Hematopoietic multipotent progenitor cell treated with erythropoietin and hydrocortisone succinate and interleukin-3 and kit ligand, for 15 days (in vitro differentiated cells): ENCODE measurements at places on chromosomes 2 and 18.

DNA sequence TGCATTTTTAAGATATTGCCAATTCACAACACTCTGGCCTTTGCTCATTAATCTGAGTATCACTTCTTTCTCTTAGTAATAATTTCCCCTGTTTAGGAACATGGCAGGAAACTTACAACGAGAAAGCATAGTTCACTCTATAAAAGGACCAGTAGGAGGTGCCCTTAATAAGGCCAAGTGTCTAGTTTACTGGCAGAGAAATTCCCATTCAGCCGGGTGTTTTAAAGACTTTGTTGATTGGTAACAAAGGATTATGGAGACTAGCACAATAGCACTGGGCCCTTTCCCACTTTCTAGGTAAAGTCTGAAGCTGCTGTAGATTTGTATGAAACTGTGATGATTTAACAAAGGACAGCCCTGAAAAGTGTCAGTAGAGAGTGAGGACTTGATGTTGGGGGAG is 3.1 kb downstream of the DCC start:
- DNase-seq, result no peak

DNA sequence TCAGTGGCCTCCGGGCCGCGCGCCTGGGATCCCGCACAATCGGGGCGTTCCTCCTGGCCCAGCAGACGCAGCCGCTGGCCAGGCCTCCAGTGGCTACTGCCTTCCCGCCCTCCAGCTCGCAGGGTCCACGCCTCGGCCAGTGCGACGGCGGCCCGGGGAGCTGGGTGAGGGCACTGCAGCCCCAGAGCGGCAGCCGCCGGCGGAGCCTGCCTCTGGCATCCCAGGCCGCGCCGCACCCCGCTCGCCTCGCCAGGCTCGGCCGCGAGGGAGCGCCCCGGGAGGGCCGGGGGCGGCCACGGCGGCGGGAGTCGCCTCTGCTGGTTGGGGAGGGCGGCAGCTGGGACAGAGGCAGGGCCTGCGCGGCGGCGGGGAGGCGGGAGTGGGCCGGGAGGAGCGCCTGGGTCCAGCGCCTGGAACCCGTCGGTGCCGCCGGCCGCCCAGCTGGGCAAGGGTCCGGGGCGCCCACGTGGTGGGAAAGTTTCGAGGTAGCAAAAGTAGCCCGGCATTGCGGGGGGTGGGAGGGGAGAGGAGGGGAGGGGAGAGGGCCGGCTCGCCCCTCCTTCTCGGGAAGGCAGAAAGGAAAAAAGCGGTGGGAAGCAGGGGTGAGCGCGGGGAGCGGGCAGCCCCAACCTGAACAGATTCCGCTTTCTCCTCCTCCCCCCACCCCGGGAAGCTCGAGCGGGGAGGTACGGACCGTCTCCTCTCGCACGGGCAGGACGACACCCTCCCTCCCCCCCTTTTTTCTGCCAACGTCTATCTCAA is 1.5 kb upstream of the INHBB start:
- no peak for DNase-seq

DNA sequence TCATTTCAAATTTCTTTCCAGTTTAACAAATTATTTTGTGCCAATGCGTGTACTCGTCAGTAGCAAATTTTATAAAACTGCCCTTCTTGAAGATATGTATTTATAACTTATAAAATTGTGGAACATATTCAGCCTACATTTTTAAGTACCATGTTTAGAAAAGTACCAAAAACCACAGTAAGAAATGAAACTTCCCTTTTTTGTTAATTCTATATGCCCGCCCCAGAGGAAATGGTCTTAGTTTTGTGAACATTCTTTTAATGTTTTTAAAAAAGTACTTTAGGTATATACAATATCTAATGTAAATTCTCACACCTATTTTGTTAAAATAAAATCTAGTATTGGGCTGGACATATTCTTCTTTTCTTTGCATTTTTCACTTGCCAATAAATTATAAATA is 1.2 kb downstream of the UGT1A9 start:
- no peak for DNase-seq

DNA sequence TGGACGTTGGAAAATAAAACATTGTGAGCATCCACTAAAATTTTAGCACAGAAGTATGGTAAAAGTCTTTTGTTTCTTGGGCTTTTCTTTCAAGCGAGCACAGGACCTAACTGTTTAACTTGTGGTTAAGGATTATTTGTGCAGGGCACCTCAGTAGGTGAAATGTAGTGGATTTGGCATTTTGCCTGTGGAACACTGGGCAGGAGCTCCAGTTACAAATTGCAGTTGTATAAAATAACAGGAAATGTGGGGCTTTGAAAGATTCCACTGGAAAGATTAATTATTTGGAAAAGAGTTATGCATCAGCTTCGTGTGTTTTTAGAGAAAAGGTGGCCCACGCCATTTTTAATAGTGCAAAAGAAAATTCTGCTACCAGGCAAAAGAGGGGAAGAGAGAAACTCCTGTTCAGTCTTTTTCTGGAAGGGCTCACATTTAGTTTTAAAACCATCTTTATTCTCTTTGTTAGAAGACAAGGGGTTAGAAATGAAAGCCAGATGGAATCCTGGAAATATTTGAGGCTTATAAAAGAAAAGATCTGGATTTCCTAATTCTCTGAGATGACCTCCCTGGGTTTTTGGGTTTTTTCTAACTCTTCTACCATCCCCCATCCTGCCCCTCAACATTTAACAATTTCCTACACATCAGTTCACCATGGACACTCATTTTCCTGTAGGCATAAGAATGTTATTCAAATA is 144.3 kb upstream of the SERTAD2 start:
- no peak for DNase-seq

GRCh38 chr18:44802508-44802907 is 121.8 kb downstream of the SETBP1 start:
- DNase-seq, result no peak

DNA sequence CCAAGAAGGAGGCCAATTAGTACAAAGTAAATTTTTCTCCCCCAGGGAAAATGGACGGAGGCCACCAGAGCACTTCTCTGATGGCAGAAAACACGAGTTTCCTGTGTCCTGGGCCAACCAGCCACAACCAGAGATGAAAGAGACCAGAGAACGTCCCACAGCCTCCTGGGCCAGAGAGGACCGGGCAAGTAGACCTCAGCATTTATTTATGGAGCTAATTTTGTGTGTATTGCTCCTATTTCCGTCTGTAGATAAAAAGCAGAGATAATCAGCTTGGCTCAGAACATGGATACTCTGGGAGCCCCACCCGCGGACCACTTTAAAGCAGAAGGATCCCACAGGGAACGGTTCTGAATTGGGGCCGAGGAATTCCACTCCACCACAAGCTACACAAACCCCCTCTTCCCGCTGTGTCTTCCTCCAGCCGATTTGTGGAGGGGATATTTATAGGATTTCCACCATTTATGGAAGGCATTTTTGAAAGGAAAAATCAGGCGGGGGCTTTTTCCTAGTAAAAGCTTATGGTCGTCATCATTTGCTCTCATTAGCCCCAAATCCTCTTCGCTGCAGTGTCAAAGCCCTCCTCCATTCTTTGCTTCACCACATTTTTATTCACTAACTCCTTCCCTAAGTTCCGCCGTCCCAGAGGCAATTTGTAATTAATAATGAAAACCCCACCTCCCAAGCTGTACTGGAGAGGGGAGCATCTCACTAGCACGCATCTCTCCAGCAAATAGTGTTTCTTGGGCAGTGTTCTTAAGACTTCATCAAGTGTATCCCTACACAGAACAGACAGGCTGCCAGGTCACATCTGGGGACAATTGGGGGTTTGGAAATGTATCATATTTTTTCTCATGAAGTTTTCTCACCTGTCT is 43.7 kb upstream of the TWIST2 start:
- DNase-seq, result no peak

- no peak for DNase-seq
Observed at GRCh38 chr18:7855671-7856070, 288.6 kb downstream of the PTPRM start.

GRCh38 chr2:128358941-128359731 is 40.5 kb upstream of the HS6ST1 start:
- DNase-seq, result no peak

- DNase-seq, result no peak
Observed at GRCh38 chr2:216172493-216172892, 63.3 kb downstream of the XRCC5 start.

- no peak for DNase-seq
Observed at GRCh38 chr18:79442508-79443221, 46.9 kb downstream of the NFATC1 start.

DNA sequence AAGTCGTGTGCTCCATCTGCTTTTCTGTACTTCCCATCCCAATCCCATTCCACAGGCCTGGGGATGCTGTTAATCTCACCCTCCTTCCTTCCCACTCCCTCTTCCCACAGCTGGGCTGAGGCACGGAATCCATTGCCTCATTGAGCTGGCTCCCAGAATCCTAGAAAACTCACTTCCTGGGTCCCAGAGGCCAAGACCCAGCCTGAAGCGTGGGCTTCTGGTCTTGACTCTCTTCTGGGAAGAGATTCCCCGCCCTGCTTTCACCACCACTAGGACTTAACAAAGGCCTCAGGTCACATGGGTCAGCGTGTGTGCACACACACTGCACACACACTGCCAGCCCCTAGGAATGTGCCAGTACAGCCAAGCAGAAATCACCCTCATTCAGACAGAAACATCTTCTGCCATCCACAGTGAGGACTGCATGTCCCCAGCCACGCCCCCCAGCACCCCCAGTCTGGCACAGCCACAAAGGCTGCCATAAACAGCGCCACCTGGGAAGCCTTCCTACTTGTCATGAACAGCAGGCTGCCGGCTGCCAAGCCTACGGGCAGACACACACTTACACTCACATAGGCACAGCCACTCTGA is 165.8 kb downstream of the TNS1 start:
- peak; percentile 81 for DNase-seq

GRCh38 chr2:43280994-43281393 is 54.6 kb upstream of the ZFP36L2 start:
- no peak for DNase-seq

- no peak for DNase-seq
Observed at GRCh38 chr2:241858206-241859016, at the start of gene PDCD1. Gene PDCD1, minus strand, starts transcription at chr2:241858894. Its CDS starts 56 bp downstream, at chr2:241858838.
